Mesenteric fat pad (tissue), 1 donor: ENCODE measurements at places on chromosomes 3 and 15. TPM values are rescaled to one million over a fixed set of nuclear protein-coding genes. Genes with fewer than 3 reads are reported as not detected.

- DNase-seq, result no peak
Observed at GRCh38 chr15:73753250-73754130, at the start of gene INSYN1. Gene INSYN1, minus strand, starts transcription at chr15:73753351. Its CDS starts 2,221 bp downstream, at chr15:73751130.

DNA sequence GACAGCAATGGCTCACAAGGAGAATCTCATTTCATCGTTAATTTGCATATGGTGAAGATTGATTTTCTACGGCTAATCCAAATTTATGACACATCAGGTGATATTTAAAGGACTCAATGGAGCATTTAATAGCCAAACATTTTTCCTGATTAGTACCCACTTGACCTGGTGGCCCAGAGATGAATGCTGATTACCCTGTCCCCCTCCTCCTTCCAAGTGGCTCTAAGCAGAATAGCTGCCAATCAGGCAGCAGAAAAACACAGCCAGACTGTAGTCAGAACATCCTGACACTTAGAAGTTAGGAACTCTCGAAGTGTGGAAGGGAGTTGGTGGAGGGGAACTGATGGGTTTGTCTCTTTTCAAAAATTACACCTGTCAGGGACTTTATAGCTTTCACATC, 302.5 kb downstream of the ZNF621 start:
- DNase-seq, result no peak

DNA sequence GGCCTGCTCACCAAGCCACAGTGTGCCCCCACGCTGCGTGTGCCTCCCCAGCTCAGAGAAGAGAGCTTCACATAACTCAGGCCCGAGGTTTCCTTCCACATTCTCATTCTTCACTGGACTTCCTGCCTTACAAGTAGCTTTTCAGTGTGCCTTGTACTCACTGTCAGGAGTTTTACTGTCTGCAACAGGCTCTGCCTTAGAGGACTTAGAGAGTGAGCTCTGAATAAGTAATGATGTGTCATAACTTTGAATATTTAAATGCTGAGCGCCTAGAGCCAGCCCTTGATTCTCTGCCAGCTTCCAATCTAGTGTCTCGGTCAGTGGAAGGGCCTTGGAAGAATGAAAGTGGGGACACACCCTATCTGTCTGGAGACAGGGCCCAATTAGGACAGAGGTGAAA, 41.8 kb downstream of the ITGB5 start:
- no peak for DNase-seq

The CRABP1 gene
- not detected for total RNA-seq

DNA sequence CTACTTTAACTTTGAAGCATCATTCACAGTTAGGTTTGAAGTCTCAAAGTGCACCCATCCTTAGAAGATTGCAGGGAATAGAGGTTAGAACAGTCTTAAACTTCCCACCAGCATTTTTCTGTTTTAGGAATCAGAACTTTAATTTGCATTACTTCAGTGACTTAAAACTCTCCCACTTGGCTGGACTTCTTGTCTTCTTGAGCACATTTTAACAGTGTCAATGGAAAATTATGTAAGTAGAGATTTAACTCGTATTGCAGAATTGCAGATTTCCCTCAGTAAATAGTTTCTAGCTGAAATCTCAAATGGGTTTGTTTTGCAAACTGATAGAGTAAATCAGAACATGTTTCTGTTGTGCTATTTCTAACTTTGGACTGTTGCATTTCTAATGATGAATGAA, 369.6 kb downstream of the OTOL1 start:
- DNase-seq, result no peak

The ACTC1 gene
- total RNA-seq, result 0.55 TPM

DNA sequence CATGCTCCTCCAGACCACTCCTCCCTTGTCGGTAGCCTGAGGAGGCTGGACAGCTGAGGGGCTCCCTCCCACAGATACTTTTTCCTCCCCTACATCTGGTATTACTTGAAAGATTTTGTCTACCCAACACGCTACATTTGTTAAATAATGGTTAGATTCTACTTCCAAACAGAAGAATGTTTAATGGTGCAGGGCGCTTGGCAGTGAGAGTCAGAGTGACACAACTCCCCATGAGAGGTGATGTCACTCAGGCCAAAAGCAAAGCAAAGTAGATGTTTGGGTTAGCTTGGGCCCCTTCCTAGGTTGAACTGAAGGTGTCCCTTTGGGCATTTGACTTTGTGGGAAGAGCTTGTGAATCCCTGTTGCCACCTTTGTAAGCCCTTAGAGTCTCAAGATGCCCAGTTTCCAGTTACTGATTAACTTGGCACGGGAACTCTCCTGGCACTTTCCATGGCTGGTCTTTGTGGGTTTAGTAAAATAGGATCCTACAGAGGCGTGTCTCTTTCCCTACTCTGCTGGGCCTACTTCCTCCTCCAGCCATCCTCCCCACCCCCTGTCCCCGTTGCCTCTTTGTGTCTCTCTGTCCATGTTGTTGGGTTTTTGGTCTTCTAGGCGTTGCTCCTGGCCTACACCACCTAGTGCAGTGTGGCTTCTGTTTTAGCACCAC, 5.6 kb downstream of the LIMD1 start:
- no peak for DNase-seq

GRCh38 chr3:54121414-54122323, 683 bp upstream of the CACNA2D3 start:
- no peak for DNase-seq

GRCh38 chr3:149122721-149123578, 6.5 kb upstream of the HPS3 start:
- DNase-seq, result no peak

The CACNA2D2 gene
- 0.45 TPM for total RNA-seq

GRCh38 chr3:21691036-21691435, 60.0 kb downstream of the ZNF385D start:
- no peak for DNase-seq

- DNase-seq, result no peak
Observed at GRCh38 chr3:4821975-4822374, 157.3 kb upstream of the BHLHE40 start.

The ESYT3 gene
- total RNA-seq, result 0.19 TPM

The MUSTN1 gene
- total RNA-seq, result 2.4 TPM

GRCh38 chr3:50464569-50464968, 38.9 kb downstream of the CACNA2D2 start:
- DNase-seq, result no peak

The DLEC1 gene
- 1.9 TPM for total RNA-seq

The LIPH gene
- total RNA-seq, result 0.48 TPM

DNA sequence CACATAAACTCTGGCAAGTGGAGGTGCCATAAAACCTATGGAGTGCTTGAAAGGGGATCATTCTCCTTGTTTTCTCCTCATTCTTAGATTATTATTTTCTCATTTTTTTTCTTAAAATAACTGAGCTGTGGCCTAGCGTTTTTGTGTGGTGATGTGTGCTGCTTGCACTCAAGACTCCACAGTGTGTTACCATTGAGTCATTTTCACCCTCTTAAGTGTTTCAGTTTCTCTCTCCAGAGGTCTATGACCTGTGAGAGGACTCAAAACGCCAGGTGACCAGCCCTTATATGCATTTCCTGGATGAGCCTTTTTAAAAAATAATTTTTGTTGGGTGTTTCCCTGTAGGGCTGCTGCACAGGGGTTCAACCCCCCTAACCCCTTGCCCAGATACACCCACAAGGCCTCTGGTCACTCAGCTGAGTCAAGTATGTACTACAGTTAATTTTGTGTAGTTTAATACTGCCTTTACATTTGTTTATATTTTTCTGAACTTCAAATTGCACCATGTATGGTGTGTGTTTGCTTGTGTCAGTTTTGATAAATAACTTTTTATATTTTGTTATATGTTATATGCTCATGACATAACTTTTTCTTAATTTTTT, 15.4 kb upstream of the BTLA start:
- no peak for DNase-seq

The GASK1A gene
- total RNA-seq, result 11.9 TPM

GRCh38 chr15:61141497-61142125, 87.5 kb downstream of the RORA start:
- DNase-seq, result no peak

DNA sequence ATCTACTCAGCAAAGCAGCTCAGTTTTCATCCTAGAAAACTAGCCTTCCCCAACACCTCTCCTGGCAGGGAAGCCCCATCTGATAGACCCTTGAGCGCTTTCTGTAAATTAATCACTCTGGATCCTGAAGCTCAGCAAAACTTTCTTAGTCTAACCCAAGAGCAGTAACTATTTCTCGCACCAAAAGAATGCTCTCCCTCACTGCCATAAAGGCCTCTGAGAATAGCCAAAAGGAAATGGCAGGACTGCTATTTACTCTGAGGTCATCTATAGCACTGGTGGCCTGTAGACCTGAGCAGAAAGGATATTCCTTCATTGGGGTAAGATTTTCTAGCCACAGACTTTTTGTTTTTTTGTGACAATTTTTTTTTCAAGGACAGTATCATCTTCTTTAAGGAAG, 345.8 kb upstream of the ADAMTS9 start:
- no peak for DNase-seq

The ZNF620 gene
- 2.7 TPM for total RNA-seq

- DNase-seq, result no peak
Observed at GRCh38 chr3:191262650-191263049, 63.6 kb downstream of the OSTN start.

The P4HTM gene
- total RNA-seq, result 16.2 TPM

DNA sequence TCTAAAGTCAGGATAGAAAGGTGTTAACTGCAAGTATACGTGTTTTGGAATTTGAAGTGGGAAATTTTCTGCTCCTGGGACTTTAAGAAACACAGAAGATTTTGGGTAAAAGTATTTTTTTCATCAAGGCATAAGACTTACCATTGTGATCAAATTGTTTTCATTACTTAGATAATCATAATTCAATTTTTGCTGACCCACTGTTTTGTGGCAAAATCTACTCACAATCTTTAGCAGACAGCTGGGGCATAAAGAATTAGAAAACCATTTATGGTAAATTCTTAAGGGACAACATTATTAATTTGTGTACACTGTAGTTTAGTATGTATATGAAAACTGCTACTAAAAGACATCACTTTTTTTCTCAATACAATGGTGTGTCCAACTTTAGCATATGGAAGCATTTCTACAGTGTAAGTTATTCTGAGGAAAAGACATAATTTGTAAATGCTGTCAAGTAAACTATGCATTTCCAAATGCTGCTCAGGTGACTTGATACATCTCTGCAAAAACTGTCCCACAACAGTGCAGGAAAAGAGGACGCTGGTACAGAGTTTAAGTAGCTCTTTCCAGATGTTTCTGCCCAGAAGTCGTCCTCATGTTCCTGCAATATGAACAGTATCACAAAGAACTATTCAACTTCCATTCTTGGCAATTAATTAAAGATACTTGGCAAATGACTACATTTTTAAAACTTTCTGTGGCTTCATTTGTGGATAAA, 52.3 kb downstream of the THSD4 start:
- DNase-seq, result no peak
